HEK293T (cell line): ENCODE measurements at places on chromosomes 3 and 15.

DNA sequence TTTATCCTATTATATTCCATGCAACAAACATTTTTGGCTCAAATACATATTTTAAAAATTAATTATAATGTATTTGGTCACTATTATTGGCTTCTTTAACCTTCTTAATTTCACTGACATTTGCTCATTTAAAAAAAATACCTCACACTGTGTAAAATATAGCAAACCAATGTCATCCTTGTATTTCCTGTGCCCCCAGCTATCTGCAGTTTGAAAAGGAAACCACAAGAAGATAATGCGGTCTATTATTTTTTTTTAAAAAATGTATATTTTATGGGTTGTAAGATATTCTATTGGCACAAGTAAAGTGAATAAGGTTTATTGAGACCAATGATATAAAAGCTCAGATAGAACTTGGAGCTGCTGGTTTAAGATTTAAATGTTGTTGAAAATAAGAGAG lies 904.2 kb downstream of the SI start:
- no peak for DNase-seq

GRCh38 chr3:14369675-14370669 lies 32.4 kb upstream of the SLC6A6 start:
- no peak for DNase-seq

DNA sequence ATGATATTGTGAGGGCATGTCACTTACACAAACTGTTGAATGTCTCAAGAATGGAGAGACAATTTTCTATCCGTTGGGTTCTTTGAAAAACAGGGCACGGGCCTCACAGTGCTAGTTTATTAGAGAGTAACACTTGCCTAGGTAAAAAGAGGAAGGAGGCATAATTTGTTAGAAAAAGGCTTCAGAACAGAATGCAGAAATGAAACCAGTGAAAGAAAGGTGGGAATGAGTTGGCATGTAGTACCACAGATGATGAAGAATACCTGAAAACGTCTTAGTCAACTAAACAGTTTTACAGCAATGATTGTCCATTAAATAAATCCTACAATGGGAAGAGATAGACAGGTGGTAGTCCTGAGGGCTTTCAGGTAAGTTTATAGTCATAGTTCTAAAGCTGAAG lies 1399.7 kb upstream of the CADM2 start:
- DNase-seq = no peak

DNA sequence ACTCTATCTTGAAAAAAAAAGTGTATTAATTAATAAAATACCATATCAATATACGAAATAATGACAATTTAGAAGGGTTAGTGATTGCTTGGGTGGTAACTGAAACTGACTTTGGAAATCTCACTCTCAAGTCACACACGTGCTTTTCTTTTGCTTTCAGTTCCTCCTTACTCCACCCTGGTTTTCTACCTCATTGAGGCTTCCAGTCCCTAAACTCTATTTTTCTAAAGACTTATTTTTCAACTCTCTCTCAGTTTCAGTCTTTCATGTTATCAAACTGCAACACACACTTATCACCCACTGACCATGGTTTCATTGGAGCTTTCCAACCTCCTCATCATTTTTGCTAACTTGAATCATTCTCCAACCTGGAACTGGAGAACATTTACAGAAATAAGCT lies 23.5 kb downstream of the IL12A start:
- no peak for DNase-seq

DNA sequence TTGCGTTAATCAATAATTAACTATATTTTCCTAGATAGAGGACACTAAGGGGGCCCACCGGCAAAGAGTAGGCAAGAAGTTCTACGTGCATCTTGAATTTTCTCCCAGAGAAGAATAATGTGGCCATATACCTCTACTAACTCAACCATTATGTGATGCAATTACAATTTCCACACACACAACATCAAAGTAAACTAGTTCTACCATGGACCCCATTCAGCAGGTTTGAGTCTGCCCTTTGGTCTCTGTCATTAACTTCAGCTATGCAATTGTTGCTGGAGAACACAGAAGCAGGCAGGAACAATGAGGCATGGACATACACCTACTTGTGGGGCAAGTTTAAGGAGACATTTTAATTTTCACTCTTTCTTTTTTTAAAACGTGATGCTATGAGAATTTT lies 705.9 kb downstream of the PDCD6IP start:
- DNase-seq = no peak

- DNase-seq = no peak
Observed at GRCh38 chr3:156769721-156770654, 56.2 kb upstream of the LEKR1 start.

DNA sequence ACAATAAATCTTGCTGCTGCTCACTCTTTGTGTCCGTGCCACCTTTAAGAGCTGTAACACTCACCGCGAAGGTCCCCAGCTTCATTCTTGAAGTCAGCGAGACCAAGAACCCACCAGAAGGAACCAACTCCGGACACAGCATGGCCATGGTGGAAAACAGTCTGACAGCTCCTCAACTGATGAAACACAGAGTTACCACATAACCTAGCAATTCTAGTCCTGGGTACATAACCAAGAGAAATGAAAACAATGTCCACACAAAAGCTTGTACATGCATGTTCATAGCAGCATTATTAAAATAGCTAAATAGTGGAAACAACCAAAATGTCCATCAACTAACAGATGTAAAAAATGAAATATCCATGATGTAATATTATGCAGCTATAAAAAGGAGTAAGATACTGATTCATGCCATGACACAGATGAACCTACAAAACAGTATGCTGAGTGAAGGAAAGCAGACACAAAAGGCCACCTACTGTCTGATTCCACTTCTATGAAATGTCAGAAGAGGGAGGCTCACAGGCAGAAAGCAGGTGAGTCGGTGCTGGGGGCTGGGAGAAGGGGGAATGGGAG lies 36.8 kb downstream of the VGLL4 start:
- no peak for DNase-seq

- no peak for DNase-seq
Observed at GRCh38 chr3:178671377-178671776, 135.1 kb downstream of the KCNMB2 start.

DNA sequence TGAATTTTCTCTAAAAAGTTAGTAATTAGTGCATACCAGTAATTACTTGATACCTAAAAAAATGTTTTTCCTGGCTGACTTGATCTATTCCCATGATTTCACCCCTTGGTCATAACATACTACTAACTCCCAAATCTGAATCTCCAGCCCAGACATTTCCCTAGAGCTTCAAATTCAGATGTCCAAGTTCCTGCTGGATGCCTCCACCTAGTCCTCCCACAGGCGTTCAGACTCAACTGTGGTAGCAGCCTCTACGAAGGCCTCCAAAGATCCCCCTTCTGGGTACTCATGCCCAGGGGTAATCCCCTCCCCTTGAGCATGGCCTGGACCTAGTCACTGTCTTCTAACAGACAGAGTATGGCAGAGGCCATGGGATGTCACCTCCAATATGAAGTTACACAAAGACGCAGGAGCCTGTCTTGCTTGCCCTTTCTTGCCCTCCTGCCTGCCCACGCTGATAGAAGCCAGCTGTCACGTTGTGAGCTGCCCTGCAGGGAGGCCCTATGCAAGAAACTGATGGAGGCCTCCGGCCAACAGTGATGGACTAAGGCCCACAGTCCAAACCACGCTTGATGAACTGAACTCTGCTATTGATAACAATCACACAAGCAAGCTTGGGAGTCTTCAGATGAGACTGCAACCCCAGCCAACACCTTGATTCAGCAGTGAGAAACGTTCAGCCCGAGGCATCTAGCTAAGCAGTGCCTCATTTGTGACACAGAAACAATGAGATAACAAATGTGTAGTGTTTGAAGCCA lies 8.6 kb upstream of the FBN1 start:
- DNase-seq = no peak

DNA sequence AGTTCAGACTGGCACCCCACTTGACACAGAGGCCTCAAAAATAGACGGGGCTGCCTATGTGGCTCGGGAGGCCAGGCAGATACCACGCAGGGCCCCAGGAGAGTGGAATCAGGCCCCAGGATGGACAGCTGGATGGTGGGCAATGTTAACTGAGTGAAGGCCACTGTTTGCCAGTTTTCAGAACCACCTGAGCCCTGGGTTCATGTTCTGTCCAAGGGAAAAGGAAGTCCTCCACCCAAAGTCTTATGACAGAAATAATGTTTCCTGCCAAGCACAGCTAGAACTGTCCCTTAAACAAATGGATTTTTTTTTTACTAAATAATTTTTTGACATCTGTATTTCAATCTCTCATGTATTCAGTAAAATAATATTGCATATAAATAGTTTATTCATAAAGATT lies 228.4 kb downstream of the KLF13 start:
- no peak for DNase-seq

GRCh38 chr15:82298520-82298919 lies 35.9 kb downstream of the SAXO2 start:
- DNase-seq = no peak

DNA sequence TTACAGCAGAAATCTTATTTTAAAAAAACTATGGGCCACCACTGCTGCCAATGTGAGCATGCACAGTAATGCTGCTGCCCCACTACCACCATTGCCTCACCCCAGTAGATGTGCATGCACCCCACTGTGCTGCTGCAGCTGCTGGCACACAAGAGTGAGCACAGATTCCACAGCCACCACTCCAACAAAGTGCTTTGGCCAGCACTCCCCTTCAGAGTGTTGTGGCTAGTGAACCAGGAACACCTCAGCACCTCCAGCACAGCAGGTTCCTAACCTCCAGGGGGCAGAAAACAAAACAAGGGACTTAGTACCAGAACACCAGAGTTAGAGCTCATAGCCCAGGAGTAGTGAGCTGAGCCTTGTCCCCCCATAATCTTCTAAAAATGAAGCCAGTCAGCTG lies 629.6 kb downstream of the PYDC2 start:
- no peak for DNase-seq

DNA sequence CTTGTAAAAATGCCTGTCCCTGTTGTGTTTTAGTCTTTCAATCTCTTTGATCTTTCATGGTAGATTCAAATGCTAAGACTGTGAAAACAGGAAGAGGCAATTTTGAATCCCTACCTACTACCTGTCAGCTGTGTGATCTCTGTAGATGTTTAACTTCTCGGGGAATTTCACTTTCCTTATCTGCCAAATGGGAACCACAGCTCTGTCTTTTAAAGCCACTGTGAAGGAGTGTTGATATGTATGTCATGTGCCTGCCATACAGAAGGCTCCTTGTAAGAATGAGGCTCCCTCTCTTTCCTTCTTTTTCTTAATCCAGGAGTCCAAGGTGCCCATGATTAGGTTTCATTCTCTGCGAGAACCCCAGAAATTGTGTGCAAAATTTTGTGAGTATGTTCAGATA lies 139.6 kb upstream of the ADAMTS9 start:
- no peak for DNase-seq

- DNase-seq = peak; percentile 31
Observed at GRCh38 chr15:64247906-64248541, 85.2 kb upstream of the PPIB start.

GRCh38 chr3:192917404-192918274 lies at the start of gene MB21D2:
MB21D2 (minus strand) TSS chr3:192917856; CDS start chr3:192917840, 16 bp downstream.
- peak; percentile 69 for DNase-seq

DNA sequence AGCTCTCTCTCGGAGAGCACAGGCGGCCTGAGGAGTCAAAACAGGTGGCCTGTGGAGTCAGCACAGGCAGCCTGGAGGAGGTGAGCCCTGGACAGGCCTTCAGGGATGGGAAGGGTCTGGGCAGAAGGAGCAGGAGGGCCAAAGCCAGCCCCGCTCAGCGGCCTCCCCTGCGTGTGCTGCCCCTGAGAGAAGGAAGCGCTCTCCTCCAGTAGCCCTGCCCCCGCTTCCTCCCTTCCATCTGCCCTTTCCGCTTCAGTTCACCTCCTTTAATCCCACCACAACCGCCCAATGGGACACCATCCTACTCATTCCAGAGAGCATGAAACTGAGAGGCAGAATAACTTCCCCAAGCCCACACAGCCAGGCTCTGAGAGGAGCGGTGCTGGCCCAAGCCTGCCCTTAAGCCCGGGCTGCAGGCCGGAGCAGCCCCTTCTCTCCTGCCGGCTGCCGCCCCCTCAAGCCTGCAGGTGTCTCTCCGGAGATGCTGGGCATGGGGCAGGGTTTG lies 3.2 kb upstream of the NR2E3 start:
- no peak for DNase-seq

DNA sequence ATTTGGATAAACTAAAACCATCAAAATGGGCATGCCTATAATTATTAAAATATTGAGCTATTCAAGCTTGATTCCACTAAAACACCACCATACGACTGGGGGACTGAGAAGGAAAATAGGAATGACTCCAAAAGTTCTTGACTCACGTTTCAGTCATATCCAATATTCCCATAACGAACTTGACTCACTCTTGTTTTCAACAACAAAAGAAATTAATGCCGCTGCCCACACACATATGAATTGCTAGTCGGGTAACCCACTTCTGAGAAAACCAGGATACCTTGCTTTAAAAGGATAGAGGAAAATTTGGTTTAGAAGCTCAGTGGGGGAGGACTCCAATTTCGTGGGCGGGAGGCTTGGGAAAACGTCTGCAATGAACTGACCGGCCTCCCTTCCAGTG lies 5.2 kb downstream of the HTR3C start:
- DNase-seq = no peak

DNA sequence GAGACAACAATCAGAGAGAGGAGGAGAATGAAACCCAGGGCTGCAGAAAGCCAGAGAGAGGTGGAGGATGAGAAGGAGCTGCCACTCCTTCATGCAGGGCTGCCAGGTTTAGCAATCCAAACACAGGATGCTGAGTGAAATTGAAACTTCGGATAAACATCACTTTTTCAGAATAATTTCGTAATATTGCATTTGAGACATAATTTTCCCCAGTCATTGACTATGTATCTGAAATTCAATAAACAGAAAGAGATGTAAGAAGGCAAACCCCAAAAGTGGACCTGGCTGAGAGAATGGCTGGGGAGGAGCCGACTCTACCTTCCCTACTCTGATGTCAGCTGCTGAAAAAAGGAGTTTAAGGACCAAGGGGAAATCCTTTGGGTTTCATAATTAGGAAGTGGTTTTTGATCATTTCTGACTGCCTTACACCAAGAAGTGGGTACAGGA lies 33.8 kb downstream of the SLC9A9 start:
- no peak for DNase-seq

DNA sequence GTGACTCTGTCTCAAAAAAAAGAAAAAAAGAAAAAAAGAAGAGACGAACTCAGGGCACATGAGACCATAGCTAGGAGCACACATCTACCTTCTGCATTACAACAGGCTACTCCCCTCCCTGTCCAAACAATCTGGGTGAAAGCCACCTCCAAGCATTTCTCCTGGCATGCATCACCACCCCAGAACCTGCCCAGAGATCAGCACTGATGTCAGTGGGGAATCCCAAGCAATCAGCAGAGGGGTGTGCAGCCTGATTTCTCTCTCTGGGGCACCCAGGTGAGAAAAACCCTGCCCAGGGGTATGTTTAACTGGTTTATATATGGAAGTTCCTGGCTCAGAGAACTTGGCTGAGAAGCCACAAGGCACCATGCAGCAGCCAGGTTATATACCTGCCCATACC lies 59.4 kb downstream of the CDC25A start:
- DNase-seq = no peak

GRCh38 chr3:133882986-133883586 lies 12.6 kb downstream of the RAB6B start:
- no peak for DNase-seq

DNA sequence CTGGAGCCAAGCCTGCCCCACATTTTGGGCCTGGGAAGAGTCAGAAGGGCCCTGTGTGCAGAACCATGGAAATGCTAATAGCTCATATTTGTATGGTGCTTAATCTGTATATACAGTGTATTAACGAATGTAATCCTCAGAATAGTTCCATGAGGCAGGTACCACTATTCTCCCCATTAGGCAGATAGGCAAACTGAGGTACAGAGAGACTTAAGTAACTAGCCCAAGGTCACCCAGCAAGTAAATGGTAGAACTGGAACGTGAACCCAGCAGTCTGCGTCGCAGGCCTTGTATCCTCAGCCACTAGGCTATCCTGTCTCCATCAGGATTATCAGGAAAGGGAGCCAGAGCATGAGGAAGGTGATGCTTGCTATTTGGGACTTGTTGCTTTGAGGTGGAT lies 28.0 kb upstream of the GLCE start:
- no peak for DNase-seq
